ENCODE measurements at places on chromosomes 7 and 10.

- DNase-seq = peak; percentile 82
Measured at GRCh38 chr10:113073549-113074189, 123.6 kb downstream of the TCF7L2 start.

- DNase-seq = no peak
Measured at GRCh38 chr7:44080686-44081265, 1.6 kb downstream of the POLM start.

DNA sequence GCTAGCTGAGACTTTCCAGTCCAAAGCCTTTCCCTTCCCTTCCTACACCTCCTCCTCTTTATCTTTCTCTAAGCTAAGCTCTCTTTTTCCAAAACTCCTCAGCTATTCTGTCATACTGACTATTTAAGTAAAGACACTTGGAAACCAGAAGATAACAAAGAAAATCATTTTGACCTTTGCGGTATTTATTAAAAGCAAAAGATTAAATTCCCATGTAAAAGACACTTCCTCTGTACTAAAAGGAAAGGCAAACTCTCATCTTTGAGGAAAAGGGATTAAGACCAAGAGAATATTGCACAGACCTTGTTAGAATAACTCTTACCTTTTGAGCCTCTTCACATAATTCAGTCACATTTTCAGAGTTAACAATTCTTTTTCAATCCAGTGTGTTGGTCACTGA is 15.8 kb downstream of the ST8SIA6 start:
- DNase-seq = no peak

- DNase-seq = no peak
Measured at GRCh38 chr7:73901823-73902597, 41.1 kb downstream of the TMEM270 start.

DNA sequence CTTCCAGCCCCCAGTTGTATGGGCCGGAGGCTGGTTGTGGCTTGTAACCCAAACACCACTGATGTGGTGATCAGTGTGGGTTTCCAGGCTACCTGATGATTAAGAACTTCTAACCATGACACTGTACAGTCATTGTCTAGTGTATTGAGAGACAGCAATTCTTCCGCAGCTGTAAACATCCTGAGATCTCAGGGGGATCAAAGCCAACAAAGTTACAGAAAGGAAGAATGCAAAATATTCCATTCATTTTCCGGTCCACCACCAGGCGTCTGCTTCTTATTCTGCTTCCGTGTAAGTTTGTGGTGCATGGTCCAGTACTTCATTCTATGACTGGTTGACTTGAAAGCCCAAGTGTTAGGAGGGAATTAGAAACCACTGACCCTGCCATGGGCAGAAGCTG is 10.3 kb upstream of the GLI3 start:
- no peak for DNase-seq

- DNase-seq = peak; percentile 37
Measured at GRCh38 chr7:20444030-20444800, 113.5 kb downstream of the ITGB8 start.

DNA sequence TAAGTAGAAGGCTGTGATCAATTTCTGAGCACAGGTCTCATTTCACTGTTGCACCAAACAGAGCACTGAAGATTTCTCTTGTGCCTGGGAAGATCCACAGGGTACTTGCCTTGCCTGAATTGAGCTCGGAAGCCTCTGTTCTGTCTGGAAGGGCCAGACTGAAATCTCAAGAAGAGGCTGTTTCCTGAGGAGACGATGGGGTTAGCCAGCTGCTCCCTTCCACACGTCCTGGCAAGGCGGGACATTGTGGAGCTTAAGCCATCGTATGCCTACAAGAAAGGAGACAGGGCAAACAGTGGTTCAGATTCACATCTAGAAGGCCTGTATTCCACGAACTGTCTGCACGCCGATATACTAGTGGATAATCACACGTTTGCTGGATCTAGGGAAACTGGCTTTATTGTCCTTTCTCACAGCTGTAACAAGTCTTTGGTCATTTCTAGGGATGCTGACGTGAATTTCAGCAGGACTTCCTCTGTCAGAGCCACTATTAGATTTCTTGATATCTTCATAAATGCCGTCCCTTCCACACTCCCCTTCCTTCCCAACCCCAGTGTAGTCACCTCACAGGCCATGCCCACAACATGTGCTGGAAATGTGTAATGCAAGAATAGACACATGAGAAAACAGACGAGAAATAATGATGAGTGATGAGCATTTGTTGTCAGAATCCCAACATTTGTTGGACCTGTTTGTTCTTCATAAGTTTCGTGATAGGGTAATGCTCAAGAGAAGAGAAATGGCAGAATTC is 137.2 kb upstream of the RSU1 start:
- no peak for DNase-seq

DNA sequence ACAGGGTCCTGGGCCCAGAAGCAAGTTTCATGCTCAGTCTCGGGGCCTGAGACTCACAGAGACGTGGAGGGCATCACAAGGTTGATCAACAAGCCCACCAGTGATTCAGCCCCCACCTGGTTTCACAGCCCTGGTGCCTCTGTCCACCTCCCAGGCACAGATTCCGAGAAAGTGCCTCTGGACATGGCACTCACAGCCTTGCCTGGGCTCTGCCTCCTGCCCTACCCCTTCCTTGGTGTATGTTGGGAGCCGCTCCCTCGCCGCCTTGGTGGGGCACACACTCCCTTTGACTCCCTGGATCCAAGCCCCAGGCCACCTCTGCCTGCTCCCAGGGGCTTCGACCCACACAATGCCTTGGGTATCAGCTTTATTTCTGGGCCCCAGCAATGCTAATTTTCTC is 200.8 kb upstream of the PPP2R2D start:
- DNase-seq = no peak

DNA sequence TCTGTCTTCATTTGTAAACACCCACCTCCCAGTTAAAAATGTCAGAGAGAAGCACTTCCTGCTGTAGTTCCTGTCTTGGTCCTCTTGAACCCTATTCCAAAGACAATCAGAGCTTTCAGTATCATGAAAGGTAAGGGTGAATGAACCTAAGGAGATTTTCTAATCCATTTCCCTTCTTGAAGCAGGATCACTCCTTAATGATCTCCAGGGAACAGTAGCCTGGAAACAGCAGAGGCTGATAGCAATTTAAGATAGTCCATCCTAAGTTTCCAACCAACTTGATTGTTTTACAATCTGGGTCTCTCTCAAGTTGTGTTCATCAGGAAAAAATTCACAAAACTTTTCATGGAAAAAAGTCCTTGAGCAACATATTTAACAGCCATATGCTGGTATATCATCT is 273.6 kb downstream of the NEBL start:
- no peak for DNase-seq

DNA sequence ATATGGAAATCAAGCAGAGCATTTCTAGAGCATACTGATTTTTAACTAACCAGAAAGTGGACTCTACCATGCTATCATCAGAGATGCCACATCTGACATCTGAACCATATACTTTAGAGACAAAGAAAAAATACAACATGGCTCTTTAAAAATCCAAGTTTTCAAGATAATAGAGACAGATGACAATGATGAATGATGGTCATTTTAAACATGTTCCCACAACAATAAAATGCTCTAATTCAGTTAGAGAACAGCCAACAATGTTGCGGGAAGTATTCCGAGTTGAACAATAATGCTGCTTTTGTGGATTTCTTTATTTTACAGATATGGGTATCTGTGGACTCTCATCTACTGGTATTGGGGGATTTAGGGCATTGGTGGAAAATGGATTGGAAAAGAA is 52.8 kb downstream of the PRTFDC1 start:
- no peak for DNase-seq

DNA sequence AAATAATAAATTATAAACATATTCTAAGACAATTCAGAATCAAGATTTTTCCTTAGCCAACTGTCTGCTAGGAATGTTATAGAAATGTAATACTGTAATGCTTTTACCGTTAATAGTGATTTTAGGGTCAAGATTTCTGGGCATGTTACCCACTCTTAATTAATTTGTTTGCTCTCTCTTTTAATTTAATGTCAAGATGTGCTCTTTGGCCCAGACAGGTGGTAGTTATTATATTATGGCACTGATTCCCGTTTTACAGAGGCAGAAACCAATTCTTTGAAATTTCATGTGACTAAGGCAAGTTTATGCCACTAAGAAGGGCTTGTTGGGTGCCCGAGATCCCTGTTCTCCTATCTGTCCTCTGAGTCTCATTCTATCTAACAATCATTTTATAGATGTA is 959 bp upstream of the FAM107B start:
- DNase-seq = no peak

- DNase-seq = no peak
Measured at GRCh38 chr7:78412216-78412858, 613.8 kb downstream of the PHTF2 start.

DNA sequence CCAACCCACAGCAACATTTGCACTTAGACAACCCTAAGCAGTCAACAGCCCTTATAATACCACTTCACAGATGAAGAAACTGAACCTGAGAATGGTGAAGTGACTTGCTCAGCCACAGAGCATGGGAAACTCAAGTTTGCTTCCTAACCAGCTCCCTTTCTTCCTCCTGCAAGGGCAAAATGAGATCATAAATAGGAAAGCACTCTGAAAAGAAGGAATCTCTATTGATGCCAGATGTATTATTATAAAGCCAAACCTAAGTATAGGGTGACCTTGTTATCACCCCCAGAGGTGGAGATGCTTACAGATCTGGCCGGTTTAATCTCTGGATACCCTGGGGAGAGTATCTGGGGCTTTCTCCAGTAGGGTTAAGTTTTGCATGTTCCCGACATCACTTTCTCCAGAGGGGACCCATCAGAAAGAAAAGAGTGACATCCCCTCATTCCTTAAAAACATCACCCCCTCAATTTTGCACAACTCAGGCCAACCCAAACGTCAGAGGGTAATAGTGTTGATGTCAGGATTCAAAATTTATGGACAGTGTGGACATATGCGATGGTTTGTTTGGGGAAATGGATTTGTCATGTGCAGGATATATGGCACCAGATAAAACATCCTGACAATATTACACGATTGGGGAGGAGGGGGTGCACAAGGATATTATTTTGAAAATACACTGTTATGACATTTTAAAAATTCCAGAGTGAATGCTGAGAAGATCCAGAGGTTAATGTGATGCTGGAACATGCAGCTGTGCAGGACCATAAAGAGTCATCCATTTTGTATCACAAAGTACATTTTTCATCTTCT is 24.0 kb upstream of the XPNPEP1 start:
- DNase-seq = no peak

GRCh38 chr7:27930910-27931476 is 191.0 kb downstream of the TAX1BP1 start:
- DNase-seq = no peak

DNA sequence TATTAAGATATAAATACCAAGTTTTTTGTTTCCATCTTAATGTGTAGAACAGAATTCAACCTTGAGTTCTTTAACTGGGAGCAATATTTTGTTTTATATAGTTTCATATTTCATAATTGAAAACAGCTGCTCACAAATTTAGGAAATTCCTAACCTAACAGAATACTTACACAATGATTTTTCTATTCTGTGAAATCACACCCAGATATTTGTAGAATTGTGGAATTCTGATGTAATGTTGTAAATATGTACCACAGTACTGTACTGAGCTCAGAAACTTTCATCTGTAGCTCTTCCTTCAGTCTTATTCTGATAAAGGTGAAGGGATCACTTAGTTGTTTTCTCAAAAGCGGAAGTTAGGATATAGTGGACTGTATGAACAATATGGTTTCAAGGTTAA is 143.4 kb upstream of the GLI3 start:
- no peak for DNase-seq

GRCh38 chr10:96648297-96648696 is 61.5 kb upstream of the TM9SF3 start:
- no peak for DNase-seq

GRCh38 chr7:154338701-154339506 is 286.7 kb downstream of the DPP6 start:
- no peak for DNase-seq

DNA sequence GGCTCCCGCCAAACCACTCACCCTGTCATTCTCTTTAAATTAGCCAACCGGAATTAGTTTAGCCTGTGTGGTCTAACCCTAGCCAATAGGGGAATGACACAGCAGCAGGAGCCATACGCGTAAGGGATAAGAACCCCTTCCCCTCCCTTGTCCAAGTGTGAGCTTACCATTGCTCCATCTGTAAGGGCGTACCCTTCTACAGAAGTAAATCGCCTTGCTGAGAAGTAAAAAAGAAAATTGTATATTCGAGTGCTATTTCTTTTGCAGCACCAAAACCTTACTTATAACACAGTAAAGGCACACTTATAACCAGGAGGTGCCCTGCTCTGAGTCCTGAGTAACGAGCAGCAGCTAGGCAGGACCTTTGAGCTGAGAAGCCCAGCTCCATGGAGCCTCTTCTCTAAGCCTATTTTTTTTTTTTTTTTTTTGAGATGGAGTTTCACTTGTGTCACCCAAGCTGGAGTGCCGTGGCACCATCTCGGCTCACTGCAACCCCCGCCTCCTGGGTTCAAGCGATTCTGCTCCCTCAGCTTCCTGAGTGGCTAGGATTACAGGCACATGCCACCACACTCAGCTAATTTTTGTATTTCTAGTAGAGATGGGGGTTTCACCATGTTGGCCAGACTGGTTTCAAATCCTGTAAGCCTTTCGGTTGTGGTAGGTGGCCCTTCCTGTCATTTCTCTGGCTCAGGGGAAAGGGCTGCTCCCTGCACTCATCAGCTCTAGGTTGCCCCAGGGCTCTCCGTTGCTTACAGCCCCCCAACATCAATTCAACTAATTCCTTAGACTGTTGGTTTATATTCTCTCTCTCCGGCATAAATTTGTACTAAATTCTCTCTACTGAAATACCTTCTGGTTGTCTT is 73.3 kb downstream of the NSUN6 start:
- no peak for DNase-seq

DNA sequence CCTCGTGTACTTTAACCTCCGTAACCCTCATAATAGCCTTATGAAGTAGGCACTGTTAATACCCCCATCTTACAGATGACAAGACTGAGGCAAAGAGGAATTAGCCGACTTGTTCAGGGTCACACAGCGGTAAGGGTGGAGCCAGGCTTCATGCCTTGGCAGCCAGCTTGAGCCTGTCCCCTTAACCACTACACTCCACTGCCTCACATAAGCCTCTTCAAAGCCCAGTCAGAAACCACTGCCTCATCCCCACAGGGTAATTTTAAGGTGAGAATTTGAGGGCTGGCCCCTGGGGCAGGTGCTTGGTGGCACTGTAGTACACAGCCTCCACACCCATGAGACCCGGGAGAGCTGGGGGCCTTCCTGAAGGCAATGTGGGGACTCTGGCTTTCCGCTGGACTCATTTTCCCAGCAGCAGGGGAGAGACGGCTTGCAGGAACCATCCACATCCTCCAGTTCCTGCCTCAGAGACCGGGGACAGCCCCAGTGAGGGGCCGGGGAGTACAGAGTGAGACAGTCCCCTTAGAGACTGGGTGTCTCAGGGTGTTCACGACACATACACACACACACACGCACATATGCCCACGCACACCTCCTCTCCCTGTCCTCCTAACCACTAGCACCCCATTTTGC is 7.6 kb upstream of the C10orf105 start:
- no peak for DNase-seq

Measured in femur (tissue), 1 donor.